ENCODE measurements at places on chromosomes 2 and 18.

GRCh38 chr18:58004317-58004716 is 39.7 kb upstream of the NEDD4L start:
- no peak for DNase-seq

DNA sequence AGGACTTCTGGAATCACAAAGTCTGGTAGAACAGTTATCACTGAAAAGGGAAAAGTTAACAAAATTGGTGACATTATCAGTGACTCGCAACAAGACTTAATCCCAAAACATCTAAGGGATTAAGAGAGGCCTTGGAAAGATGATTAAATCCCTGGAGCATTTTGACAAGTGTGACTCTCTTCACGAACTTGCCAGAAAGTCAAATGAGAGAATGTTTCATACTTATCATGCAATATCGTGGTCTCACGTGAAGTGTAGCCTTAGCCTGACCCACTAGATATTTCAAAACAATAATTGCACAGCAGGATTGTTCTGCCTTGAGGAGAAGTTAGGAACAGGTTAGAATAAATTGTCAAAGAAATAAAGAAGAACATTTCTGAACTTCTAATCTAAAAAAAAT is 104.5 kb downstream of the COL6A3 start:
- no peak for DNase-seq

- no peak for DNase-seq
These were observed 2.9 kb downstream of the PROKR1 start for GRCh38 chr2:68646303-68646702.

DNA sequence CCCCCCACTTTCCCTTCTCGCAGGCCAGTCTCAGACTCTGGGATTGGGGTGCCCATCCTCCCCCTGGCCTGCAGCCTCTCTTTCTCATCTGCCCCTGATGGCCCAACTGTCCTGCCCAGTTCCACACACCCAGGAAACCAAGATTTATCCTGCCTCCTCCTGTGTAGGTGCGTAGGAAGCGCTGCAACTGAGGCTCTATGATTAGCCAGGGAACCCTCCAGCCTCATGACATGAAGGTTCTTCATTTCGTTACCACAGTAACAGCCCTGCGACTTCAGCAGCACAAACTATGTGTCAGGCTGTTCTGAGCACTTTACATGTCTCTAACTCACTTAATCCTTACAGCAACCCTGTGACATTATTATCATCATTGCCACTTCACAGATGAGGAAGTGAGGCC is 305.9 kb downstream of the CELF4 start:
- DNase-seq, result no peak

DNA sequence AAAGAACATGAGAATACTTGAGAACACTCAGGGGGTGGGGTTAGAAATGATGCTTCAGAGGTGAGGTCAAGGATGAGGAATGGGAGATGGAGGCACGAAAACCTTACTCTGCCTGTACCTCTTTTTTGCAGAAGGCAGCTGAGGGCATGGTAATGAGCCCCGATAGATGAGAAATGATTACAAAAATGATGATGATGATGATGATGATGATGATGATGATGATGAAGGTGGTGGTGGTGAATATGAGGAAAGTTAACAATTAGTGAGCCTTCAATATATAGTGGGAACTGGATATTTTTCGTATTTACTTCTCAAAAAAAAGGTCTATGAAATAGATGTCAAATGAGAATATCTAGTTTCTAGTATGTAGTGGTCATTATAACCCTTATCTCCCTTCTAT is 584.3 kb downstream of the EPHA4 start:
- no peak for DNase-seq

DNA sequence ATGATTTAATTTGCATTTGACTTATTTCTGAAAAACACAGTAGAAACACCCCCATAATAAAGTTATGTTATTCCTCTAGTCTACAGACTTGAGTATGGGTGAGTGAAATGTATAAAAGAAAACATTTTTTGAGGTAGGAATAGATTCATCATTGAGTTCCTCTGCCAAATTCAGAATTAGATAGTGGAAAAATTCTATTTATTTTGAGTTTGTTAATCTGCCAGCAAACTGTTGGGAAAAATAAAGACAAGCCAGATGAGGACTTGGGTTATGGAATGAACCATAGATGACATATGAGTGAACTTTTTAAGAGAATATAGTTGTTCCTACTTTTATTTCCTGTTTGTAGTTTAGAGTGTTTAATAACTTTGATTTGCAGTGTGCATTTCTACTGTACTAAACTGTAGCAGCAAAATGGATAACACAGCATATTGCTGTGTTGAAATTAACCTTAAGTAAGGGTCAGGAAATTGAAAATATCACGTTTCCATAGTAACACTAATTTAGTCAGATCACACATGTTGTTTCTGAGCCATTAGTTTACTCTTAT is 35.6 kb upstream of the PNPT1 start:
- no peak for DNase-seq

DNA sequence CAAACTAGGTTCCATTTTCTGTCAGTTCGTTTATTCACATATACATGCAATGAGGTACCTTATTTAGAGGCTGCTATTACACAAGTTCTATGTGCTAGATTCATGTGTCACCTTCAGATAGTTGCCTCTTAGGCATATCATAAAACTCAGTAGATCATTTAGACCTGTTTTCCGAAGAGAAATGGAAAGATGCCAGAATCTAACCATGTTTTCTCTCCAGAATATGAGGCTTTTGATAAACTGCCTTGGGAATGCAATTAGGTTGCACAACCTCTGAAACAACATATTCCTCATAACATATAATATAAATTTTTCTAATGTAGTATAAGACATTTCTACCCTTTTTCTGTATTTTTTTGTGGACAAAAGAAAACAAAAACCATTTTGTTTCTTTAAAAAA is 108.1 kb downstream of the PRPF40A start:
- no peak for DNase-seq

DNA sequence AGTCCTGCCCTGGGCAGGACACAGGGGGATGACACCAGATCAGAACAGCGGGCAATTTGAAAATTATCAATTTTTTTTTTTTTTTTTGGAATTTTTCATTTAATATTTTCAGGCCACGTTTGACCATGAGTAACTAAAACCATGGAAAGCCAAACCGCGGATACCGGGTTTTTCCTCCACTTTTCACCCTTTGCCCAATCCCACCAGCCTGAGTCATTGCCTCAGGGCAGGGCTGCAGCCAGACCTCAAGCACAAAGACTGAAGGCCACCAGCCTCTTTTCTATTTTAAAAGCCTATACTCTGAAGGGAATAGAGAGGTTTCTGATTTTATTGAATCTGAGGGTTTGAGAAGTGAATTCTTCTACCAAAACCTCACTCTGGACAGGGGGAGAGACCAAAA is 381.1 kb downstream of the IRS1 start:
- no peak for DNase-seq

DNA sequence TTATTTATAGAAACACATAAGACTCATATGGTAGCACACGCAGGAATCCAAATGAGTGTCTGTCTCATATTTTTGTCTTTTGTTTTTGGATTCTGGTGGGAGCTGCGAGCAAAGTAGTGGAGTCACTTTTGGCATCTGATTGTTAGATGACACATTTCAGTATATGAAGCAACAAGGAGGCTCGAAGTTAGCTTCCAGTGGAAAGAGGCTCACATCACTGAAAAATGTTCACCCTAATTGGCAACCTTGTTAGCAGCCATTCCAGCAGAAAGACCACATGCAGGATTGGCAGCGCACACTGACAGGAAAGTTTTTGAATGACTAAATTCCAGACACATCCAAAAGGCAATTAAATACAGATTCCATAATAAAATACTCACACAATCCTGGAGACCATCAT is 87.4 kb downstream of the MYT1L start:
- DNase-seq, result peak; percentile 6

DNA sequence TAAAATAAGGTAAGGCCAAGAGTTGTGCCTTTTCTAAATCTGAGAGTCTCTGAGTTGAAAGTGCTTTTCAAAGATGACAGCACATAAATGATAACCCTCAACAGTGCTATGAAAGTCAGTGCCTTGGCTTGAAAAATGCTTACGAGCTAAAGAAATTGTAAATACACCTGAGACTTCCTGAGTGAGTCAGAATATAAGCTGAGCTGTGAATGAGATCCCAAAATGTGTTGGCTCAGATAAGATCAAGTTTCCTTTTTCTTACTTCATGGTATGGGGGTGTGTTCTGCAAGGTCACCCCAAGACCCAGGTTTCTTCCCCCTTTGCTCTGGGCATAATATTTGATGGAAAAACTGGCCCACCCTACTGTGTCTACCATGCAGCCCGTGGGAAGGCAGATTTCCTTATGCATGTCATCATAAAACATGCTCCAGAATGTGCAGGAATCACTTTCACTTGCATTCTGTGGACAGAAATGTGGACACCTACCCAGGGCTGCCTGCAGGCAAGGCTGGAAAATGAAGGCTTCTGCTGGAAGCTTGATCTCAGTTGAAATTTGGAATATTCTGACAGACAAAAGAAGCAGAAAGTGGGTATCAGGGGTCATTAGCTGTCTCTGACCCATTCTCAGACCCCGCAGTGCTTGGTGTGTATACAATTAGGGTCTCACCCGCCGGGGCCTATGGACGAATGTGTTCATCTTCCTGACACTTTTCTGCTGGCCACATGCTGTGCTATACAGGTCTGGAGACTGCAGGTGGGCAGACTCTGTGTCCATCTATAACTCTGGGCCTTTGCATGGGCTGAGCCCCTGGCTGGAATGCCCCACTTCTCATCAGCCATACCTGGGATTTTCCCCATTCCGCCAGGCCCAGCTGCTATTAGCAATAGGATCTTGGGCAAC is 212.6 kb downstream of the SH3RF3 start:
- DNase-seq, result no peak

GRCh38 chr2:150034665-150035064 is 447.1 kb upstream of the MMADHC start:
- no peak for DNase-seq

DNA sequence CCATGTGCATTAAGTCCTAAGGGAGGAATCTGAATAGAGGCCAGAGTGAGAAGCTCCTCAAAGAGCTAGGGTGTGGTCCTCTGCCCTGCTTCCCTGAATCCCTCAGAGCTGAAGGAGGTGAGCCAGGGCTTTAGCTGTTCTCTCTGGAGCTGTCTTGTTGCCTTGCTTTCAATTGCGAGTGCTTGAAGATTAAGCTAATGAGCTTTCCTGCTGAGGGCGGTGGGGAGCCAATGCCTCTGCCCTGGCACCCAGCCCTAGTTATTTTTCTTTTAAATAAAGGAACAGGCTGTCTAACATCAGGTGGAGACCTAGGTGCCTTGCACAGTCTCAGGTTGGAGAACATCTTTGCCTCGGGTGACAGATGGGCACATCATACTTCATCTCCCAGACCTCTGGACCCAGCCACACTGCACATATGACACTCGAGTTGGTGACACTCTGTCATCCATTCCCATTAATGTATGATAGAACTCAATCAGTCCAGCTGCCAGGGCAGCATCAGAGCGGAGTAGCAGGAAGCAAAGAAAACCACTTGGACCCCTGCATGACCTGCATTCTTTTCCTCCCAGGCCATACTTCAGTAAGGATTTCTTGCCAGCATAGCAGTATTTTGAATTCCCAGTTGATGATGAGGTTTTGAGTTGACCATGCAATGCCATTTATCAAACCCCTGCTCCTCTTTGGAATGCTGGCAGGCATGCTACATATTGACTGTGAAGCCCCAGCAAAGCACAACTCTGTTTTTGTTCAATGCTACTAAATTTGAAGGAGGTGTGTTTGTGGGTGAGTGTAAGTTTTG is 292.7 kb downstream of the RNF144A start:
- no peak for DNase-seq

DNA sequence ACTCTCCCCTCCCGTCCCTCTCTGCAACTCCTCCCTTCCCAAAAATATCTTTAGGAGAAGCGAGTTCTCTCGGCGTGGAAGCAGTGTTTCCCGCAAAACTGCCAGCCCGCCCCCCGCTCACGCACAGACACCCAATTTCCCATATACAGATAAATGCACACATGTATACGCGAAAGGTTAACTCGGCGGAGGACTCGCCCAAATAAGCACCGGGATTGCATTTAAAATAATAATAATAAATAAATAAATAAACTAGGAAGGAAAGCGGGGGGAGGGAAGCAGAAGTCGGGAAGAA is 70.0 kb upstream of the PSMD14 start:
- DNase-seq, result no peak

DNA sequence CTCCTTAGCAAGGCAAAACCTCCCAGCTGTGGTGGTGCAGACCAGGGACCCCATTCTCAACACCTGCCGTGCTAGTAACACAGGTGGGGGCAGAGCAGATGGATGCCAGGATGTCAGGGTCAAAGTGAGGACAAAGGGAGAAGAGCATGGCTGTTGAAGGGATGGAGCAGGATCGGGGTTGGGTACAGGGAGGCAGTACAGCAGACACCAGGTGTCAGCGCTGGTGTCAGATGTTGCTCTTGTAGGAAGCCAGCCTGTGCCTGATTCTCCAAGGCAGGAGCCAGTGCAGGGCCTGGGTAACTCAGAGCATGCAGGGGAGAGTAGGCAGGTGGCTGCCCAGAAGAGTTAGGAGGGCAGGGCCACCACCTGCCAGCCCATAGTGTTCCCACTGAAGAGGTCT is 222.1 kb upstream of the SPRED2 start:
- DNase-seq, result no peak

DNA sequence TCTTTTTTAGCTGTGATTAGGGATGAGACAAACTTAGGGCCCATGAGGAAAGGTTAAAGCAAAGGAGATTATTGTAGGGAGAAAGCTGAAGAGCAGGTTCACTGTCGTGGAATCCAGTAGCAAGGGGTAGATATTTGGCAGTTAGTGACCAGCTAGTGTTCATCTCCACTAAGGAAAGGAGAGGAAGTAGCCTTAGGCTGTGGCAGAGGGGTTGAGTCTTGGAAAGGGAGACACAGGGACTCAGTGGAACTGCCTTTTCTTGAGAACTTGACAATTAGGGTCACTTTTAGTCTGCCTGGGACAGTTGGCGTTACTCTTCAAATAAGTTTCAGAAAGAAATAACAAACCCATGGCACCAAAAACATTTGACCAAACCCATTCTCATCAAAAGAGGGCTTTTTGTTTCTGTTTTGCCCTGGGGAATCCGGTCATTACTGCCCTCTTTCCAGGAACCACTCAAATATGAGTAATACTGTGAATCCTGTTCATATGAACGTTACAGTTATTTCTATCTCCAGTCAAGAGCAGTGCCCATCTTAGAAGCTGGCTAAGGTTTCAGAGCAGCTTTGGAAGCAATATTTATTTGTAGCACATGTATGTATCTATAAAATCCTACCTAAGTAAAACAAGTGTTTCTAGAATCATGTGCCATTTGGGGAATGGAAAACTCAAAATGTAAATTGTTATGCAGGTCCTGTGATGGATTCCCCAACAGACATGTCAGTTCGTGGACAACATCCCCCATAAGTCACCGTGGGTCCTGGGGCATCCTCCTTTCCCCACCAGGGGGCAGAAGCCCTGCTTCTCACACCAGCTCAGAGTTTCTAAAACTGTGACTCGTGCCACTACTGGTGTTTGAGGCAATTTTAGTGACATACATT is 77.3 kb upstream of the PHLPP1 start:
- peak; percentile 45 for DNase-seq

GRCh38 chr2:15773846-15774245 is 166.5 kb upstream of the MYCN start:
- DNase-seq, result no peak

- DNase-seq, result no peak
These were observed 40.8 kb downstream of the GTF3C3 start for GRCh38 chr2:196758474-196759377.
